ENCODE measurements at places on chromosomes 2 and 18.

DNA sequence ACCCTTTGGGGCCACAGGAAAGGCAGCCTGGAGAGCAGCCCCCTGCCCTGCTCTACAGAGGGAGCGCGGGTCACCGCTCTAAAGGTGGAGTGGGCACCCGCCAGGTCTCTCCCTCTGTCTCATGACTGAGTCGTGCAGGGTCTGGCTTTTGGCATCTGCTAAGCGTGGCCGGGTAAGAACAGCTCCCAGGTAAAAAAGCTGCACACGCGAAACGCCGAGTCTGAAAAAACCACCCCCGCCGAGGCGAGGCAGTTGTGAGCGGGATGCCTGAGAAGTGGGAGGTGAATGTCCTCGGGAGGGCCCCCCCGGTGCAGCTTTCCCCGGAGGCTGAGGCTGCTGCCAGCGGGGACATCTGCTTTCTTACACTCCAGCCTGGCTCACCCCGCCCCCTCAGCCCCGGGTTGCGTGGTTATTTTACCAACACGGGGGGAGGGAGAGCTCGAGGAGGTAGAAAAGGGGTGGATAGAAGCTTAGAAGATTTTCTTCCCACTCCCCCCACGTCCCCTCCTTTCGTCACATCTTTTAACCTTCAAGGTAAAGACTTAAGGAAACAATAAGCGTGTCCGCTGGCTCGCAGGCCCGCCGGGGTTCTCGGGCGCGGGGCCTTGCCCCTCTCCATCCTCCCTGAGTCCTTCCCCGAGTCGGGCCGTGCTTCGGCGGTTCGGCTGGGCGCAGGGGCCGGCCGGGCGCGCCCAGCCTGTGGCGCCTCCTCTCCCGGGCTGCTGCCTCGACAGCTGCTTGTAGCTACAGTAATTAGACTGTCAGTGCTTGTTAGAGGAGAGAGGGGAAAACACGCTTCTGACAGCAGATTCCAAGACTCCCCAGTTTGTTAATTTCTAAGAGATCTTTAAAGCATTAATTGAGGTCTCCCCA, 70.6 kb upstream of the PSMD14 start:
- DNase-seq, result peak; percentile 45

GRCh38 chr2:33909945-33910695, 311.0 kb upstream of the FAM98A start:
- DNase-seq, result no peak

GRCh38 chr2:9763356-9764152, 79.7 kb upstream of the TAF1B start:
- DNase-seq, result no peak

GRCh38 chr2:162258686-162259085, 15.4 kb upstream of the FAP start:
- DNase-seq, result no peak

Data from activated CD8-positive, alpha-beta T cell treated with anti-CD3 and anti-CD28 coated beads, Interleukin-2, amount 10 ng/mL, durations not matched to agents 7 days and 5 days (primary cell).